ENCODE measurements at places on chromosomes 4 and X.

- DNase-seq = no peak
These were observed 1.1 kb downstream of the NUDT6 start for GRCh38 chr4:122921300-122921699.

DNA sequence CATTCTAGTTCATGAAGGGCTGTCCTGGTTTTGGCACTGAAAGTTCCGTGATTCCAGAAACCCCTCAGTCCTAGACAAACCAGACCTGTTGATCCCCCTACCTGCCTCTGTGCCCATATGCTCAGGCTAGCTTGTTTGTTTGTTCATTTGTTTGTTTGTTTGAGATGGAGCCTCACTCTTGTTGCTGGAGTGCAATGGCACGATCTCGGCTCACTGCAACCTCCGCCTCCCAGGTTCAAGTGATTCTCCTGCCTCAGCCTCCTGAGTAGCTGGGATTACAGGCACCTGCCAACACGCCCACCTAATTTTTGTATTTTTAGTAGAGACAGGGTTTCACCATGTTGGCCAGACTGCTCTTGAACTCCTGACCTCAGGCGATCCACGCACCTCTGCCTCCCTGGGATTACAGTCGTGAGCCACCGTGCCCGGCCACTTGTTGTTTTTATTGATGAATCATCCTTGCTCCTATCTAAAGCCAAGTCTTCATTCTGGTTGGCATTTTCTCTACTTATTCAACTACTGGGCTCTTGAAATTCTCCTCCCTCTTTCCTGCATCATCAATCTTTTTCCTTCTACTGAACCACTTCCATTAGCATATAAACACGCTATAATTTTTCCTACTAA lies 86.3 kb upstream of the BMP2K start:
- no peak for DNase-seq

GRCh38 chrX:9988762-9989161 lies 21.6 kb downstream of the CLDN34 start:
- no peak for DNase-seq

GRCh38 chr4:150694438-150694837 lies 112.5 kb downstream of the MAB21L2 start:
- DNase-seq = no peak

DNA sequence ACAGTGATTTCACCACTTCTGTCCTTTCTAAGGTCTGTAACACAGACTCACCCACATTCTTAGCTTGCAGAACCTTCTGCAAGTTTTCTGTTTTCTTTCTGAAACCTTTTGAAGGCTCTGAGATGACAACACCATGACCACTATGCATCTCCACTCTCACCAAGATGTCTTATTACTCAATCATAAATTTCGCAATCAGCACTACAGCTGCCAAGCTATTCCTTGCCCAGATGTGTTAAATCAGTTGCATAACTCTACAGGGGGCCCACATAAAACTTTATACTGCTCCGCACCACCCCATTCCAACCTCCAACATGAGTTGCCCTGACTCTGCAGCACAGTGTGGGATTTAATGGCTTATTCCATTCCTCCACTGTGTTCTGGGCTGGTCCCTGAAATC lies 229.9 kb downstream of the COL25A1 start:
- DNase-seq = no peak

DNA sequence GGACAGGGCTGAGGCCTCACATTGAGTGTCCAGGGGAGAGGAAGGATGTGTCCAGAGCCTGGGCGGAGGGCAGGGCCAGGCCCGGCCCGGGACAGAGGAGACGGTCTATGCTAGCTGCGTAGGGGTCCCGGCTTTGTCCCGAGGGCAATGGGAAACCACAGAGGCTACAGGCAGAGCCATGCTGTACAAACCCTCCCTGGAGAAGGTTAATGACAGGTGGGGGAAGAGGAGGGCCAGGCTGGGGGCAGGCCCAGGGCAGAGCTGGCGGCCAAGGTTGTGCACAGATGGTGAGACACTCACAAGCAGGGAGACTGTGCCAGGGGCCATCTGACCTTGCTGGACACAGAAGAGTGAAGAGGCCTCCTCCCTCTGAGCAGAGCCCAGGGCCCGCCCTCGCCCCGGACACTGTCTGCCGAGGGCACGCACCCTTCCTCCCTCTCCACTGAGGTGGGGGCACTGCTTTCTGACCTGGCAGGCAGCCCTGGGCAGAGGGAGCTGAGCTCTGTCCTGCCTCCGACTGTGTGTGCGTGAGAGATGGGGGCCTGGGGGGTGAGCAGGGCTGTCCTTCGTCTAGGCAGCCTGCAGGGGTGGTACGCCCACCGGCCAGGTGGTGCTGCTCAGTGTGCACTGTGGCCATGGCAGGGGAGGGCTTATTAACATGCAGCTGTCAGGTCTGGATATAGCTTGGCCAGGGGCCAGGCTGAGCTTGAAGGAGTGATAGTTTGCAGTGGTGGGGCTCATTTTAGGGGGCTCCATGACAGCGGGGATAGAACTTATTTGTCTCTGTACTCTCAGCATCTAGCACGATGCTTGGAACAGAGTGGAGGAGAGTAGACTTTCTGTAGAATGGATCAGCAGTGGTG lies 75.7 kb upstream of the LRPAP1 start:
- DNase-seq = no peak

- no peak for DNase-seq
These were observed 3.2 kb upstream of the AREG start for GRCh38 chr4:74441744-74442143.

GRCh38 chrX:130393451-130394074 lies 8.1 kb upstream of the GPR119 start:
- DNase-seq = no peak

DNA sequence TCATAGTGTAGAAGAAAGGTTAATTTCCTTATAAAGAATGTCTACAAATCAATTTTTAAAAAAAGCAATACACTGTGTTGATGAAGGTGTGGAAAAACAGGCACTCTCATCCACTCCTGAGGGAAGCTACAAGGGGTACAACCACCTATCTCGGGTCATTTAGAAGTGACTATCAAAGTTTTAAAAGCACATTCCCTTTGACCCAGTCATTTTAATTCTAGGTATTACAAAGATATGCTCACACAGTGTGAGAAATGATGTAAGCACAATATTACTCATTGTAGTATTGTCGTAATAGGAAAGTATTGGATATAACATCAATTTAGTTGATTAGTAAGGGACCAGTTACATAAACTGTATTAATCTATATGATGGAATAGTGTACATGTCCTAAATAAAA lies 7.4 kb upstream of the HCCS start:
- DNase-seq = no peak

- DNase-seq = no peak
These were observed 18.0 kb downstream of the RPS6KA3 start for GRCh38 chrX:20248592-20249192.

- no peak for DNase-seq
These were observed 317.7 kb upstream of the ANXA10 start for GRCh38 chr4:167774646-167775045.

DNA sequence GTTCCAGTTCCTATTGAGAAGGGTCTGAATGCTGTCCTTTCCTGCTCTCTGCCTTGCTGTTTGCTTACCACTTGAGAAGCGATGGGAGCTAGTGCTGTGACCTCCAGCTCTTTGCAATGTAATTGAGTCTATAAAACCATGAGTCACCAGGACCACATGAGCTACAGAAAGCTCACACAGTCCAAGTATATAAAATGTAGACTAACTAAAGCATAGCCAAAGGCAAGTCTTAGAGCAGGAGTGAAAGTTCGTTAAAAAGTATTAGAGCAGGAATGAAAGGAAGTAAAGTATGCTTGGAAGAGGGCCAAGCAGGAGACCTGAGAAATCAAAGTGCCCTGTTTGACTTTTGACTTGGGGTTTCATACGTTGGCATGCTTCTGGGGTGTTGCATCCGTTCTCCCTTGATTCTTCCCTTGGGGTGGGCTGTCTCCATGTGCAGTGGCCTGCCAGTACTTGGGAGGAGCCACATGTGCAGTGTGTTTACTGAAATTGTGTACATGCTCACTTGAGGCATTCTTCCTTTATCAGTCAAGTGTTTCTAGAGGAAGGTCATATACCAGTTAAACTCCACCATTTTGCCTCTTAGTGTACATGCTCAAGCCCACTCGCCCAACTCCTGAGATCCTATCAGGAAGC lies 71.3 kb upstream of the KIT start:
- peak; percentile 35 for DNase-seq

GRCh38 chr4:142509881-142510280 lies 336.2 kb downstream of the INPP4B start:
- no peak for DNase-seq

GRCh38 chr4:126627255-126627654 lies 1005.5 kb upstream of the INTU start:
- no peak for DNase-seq

DNA sequence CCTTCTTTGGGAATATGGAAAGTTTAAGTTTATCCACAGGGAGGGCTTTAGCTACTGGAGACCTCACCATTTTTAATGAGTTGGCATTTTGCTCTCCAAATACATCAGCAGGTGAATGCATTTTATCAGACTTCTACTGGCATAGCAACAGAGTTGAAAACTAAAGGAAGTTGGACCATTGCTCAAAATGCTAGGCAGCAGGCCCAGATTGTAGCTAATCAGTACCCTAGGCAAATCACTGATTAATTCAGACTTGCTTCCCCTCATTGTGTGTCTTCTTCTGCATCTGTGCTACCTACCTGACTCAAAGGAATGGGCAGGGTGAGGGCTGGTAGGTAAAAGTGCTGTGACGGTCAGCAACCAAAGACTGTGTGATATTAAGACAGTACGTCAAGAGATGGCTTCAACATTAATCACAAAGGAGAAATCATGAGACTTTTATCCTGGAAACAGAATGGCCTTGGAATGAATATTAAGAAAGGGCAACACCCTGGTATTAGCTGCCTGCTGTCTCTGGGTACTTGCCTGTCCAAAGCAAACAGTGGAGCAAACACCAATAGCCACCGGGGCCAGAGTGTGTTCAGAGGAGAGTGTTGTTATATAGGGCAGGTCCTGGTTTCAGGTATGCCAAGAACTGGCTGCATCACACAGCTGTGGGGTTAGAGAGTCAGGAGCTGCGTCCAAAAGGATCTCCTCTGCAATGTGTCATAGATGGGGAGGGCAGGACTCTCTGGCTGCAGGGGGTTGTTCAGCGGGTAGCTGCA lies 17.1 kb upstream of the SMIM20 start:
- DNase-seq = no peak

- DNase-seq = no peak
These were observed 69.1 kb upstream of the HPGD start for GRCh38 chr4:174591243-174592021.

All from left colon (tissue), 2 donors.